ENCODE measurements at places on chromosomes 11 and 22.

GRCh38 chr11:72833811-72834493 is 19.7 kb downstream of the ATG16L2 start:
- no peak for DNase-seq

DNA sequence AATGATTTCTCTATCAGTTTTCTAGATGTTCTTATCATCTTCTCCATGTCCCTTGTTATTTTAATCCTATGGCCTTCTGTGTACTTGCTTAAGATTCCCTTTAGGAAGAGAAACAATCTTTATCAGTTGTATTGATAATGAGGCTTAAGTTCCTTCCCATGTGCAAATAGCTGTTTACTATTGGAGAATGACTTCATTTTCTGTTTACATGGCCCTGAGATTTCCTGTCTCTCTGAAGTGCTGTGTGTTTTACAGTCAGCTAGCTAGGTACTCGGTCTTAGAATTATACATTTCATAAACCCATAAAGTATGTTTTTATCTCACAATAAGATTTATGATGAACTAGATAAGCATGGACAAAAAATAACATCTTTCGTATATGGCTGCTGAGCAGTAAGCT is 67.5 kb upstream of the CCDC179 start:
- no peak for DNase-seq

DNA sequence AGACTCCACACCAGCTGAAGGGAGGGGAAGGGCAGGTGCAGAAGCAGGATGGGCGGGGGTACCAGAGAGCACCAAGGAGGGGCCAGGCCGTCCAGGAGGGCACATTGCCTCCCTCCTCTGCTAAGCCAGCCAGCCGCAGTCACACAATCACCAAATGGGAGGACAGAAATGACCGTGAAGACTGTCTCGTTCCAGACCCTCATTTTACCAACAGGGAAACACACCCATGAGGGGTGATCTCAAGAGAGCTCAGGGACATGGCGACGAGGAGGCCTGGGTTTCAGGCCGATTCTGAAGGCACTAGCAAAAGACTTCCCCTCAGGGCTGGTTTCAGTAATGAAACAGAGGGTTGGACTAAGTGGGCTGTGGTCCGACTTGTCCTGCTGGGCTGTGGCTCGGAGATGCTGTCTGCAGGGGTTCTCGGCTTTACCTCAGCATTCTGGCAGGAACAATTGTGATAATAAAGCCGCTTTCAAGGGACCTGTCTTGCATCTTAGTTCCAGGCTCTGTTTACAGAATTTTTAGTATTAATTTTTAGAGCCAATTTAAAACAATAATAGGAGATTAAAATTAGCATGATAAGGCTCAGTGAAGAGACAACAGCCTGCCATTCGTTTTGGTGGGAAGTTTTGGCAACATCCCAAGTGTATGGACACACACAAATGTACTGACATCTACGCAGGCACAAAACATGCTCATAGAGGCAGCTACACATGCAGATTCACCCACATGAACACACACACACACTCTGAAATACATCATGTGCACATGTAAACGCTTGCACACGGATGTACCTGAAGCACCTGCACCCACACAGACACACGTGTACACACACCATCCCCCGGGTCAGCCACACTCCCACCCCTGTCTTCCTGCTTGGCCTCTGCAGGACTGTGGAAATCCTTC is 2.0 kb upstream of the B3GAT1 start:
- DNase-seq = no peak

DNA sequence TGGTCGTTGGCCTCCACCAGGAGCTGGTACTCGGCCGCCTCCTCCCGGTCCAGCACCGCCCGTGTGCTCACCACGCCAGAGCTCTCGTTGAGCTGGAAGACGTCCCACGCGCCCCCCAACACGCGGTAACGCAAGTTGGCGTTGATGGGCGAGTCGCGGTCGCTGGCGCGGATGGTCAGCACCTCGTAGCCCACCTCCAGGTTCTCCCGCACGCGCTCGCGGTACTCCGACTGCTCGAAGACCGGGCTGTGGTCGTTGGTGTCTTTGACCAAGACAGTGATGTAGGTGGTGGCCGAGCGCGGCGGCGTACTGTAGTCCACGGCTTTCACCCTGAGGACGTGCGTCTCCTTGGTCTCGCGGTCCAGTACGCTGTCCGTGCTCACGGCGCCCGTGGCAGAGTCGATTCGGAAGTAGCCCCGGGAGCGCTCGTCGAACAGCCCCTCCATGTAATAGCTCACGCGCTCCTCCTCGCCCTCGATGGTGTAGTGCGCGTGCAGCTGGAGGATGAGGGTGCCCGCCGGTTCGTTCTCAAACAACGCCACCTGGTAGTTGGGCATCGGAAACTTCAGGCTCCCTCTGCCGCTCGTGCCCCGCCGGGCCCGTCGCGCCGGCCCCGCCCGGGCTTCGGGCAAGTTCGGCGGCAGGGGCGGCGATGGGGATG is 1.4 kb downstream of the CELSR1 start:
- DNase-seq = no peak

GRCh38 chr11:83139310-83139709 is 17.6 kb upstream of the PCF11 start:
- DNase-seq = no peak

- DNase-seq = no peak
Measured at GRCh38 chr11:117976445-117976844, 9.7 kb upstream of the IL10RA start.

GRCh38 chr11:5928811-5929210 is 13.2 kb upstream of the OR56A3 start:
- no peak for DNase-seq

DNA sequence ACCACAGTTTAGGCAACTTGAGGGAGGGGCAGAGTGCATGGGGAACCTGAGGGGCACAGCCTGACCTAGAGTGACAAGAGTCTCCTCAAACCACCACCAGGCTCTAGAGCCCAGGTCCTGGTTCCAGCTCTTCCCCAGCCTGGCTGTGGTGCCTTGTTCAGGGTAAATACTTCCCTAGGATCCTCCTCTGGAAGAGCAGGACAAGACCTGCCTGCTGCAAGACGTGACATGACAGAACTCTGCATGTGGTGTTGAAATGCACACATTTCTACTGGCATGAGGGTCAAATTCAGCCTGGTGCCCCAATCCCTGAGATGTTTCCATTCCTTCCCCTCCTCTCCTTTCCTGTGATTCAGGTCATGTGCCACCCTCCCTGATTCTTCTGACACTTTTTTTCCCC is 3.3 kb downstream of the SEC14L2 start:
- DNase-seq = no peak

DNA sequence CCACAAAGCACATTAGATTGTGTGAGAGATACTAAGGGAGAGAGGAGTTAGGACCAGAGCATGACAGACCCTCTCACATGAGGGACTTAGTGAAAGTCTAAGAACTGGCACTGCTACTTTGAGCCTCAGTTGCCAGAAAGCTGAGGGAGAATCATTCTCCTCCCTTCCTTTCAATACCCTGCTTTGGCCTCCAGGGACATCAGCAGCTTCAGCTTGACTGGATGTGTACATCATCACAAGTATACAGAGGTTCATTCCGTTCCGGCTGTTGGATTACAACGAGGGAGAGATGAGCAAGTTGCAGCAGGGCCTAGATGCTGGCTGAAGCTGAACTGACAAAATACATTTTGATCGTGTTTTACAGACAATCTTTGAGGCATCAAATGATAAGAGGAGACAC is 15.7 kb upstream of the ANO5 start:
- DNase-seq = no peak

- no peak for DNase-seq
Measured at GRCh38 chr11:68372114-68372513, 59.7 kb downstream of the LRP5 start.

GRCh38 chr22:49404020-49404419 is 423.7 kb downstream of the BRD1 start:
- DNase-seq = no peak

- no peak for DNase-seq
Measured at GRCh38 chr11:86735451-86736290, 63.3 kb upstream of the ME3 start.

DNA sequence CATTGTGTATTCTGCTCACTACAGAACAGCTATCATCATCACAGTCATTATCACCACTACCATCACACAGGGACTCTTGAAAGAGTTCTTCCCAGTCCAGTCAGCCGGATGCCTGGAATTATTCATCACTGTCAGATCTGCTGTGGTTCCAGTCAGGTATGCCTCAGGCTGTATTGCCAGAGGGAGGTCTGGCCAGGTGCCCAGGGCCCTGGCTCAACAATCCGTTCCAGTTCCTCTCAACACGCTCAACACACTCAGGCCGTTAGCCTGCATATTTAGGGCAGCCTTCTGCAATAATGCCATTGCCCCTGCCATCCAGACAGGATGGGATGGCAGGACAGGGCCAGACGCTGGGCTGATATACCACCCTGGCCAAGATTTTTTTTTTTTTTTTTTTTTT is 28.6 kb upstream of the RASL10A start:
- no peak for DNase-seq

Measured in activated naive CD8-positive, alpha-beta T cell treated with anti-CD3 and anti-CD28 coated beads, Interleukin-2, amount 10 ng/mL, durations not matched to agents 7 days and 5 days (primary cell).